ENCODE measurements at places on chromosomes 1 and 21.
A peak's percentile ranks its signal among the peaks of the same experiment; 100 is the strongest.

DNA sequence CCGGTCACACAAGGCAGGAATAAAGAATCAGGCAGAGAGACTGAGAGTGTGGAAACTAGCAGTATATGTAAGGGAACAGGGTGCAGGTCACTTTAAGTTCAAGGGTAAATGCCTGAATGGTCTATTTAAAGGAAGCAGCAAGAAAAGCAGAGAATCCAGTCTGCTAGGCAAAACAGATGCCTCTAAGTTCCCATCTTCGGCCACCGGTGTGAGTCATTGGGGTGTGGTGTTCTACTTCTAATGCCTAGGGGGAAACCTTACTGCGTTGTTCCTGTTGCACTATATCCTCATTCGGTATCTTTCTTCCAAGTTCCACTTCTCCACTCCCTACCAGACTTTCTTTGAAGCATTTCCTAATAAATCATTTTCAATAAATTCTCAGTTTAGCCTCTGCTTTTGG lies 259.9 kb downstream of the HHIPL2 start:
- DNase-seq = no peak

DNA sequence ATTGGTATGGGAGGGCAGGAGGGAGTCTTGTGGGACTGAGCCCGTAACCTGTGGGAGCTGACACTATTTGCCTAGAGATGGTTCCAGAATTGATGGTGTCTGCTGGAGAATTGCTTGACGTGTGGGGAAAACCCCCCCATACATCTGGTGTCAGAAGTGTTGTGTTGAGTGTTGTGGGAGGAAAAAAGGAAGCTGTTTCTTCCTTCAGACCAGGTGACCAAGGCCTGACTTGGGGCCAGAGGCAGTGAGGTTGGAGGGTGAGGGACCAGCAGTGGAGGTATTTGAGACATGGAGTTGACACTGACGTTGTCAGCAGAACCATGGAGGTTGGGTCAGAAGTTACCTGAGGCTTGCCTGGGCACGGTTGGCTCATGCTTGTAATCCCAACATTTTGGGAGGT lies 8.3 kb downstream of the SHISAL2A start:
- no peak for DNase-seq

DNA sequence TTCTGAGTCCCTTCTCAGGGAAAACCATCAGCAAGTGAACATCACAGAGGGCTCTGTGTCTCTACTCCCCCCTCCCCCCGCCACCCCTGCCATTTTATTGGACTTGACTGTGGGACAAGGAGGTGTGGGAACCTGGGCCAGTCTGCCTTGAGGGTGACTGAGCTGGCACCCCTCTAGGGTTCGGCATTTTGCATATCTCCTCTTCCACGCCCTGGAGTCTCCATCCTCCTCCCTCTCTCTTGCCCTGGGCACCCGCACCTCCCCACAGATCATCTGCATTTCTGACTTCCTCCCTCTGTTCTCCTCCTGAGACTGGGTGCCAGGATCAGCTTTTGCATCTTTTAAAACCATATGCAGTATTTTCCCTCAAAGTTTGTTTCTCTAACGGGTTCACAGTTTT lies 107.1 kb upstream of the ERRFI1 start:
- no peak for DNase-seq

DNA sequence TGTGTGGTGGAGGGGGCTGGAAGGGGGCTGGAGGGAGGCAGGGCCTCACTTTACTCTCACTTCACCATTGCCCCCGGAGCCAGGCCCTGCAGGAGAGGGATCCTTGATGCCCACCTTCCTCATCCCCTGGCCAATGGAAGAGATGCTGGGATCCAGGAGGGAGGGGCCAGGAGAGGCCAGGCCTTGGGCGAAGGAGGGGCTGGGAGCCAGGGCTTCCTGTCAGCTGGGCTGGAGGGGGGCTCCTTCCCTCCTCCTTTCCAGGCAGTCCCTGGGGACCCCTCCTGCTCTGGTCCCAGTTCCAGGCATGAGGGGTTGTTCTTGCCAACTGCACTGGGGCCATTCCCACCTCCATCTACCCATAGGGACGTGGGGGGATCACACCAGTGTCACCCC lies 5.7 kb downstream of the AHDC1 start:
- DNase-seq = peak; percentile 52

- no peak for DNase-seq
These were observed 64.2 kb downstream of the IRF2BP2 start for GRCh38 chr1:234545517-234546386.

DNA sequence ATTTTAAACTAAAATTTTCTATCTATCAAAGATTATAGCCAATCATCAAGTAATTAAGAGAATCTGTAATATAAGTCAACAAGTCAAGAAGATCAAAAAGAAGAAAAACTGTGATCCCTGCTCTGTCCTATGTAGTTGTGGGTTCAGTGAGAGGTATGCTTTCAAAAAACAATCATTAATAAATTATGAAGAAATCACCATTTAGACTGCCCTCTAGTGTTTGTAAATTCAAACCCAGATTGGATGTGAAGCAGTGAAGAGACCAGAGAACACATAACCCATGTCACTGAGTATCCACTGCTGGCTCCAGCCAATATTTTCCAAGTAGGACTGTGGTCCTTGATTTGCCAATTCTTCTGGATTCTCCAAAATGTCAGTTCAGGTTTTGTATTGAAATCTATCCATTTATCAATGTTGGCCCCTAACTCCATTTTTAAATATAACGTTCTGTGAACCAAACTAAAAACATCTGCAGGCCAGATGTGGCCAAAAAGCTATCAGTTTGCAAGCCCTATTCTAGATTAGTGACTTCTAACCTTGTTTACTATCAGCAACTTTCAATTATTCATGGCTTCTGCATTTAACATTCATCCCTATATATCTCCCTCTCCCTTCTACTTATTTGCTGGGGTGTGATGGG lies 467.5 kb upstream of the CXADR start:
- no peak for DNase-seq

DNA sequence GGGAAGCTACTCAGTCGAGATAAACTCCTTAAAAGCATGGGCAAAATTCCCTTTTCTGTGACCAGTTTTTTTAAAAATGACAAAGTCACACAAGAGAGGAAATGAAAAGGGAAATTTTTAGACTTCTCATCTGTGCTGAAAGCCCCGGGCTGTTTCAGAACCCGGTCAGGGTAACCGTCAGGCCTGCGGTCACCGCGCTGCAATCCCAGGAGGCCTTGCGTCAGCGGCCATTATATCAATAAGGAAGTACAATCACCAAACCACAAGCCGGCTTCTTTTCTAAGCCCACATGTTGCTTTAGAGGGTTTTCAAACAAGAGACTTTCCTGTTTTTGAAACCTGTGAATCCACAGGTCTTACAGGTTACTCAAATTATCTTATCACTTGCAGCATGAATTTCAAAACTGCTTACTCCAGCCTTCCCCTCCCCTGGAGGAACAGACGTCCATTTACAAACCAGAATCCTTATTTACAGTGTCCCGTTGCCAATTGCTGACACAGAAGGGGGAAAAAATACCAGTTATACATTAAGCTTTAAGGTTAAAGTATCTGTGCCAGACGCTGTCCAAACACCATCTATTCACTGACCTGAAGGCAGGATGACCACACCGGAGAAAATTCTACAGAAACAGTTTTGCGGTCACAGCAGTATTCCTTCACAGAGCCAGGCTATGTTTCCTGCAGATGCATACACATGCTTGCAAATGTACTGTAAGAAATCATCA lies 165.3 kb downstream of the TOMM20 start:
- DNase-seq = peak; percentile 60

DNA sequence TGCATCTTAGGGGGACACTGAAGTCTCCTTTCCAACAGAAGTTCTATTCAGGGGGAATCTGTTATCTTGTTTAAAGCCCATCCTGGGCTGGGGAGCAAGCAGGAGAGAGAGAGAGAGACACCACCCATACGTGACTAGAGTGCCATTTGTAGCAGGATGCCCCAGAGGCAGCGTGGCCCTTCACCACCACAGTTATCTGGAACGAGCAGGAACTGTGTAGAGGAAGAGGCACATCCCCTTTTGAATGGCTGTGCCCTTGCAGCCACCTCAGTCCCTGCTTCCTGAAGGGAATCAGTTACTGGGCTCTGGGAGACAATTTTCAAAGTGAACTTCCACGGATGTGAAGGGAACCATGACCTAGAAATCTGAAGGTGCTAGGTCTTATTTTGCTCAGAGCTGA lies 19.4 kb upstream of the LAMTOR5 start:
- no peak for DNase-seq

Data from head of caudate nucleus (tissue), 42 donors.